Stimulated activated CD8-positive, alpha-beta memory T cell treated with anti-CD3 and anti-CD28 coated beads, Interleukin-7, amount 100 ng/mL, for 4 hours (primary cell): ENCODE measurements at places on chromosomes 13 and 19.

DNA sequence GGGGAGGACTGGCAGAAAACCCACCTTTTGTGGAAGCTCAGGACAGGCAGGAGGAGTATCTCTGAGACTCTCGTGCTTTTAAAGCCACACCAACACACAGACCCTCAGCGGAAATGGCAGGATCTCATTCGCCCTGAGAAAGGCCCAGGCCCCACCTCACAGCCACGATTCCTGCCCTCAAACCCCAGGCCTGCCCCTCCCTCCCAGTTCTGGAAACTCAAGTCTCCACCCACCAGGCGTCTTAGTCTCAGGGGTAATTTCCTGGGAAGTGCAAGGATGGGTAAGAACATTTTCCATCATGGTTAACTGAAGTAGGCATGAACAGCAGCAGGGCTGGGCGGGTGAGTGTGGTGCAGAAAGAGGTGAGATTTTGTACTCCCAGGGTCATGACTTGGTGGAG lies 8.0 kb upstream of the PDE4C start:
- DNase-seq = no peak

- no peak for DNase-seq
Observed at GRCh38 chr13:111130116-111130508, 15.0 kb downstream of the ARHGEF7 start.

GRCh38 chr13:82879921-82880320 lies 1002.4 kb downstream of the SLITRK1 start:
- DNase-seq = no peak

GRCh38 chr13:112968910-112969691 lies at the start of gene MCF2L:
MCF2L (plus strand) TSS chr13:112969214; CDS start chr13:112969380, 166 bp downstream.
- peak; percentile 25 for DNase-seq

DNA sequence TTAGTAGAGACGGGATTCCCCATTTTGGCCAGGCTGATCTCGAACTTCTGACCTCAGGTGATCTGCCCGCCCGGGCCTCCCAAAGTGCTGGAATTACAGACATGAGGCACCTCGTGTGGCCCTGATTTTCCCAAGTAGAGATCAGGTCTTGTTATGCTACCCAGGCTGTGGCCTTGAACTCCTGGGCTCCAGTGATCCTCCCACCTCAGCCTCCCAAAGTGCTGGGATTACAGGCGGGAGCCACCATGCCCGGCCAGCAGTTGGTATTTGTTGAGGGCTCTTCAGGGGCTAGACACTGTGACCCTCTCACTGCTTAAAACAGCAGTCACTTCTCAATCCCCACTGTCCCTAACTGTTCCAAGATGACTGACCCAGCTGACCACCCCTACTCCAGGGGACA lies 8.5 kb upstream of the ELAVL3 start:
- no peak for DNase-seq

DNA sequence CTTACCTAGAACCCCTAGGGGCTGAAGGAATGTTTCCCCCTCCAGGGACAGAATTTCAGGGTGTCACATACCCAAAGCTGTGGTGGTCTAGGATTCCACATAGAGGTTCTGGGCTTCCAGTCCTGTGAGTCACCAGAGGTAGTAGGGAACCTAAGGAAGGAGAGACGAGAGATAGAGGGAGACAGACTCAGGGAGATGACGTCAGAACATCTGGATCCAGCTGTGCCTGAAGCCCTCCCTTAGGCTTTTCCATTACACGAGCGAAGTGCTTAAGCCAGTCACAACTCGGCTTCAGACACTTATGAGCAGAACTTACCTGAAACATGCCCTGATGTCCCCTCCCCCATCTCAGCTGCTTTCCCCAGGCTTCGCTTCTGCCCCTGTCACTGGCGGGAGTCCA lies 11.8 kb upstream of the SELENOW start:
- no peak for DNase-seq

- no peak for DNase-seq
Observed at GRCh38 chr13:35723821-35724220, 247.3 kb upstream of the MAB21L1 start.

- DNase-seq = no peak
Observed at GRCh38 chr13:99057310-99057975, 79.6 kb upstream of the DOCK9 start.

DNA sequence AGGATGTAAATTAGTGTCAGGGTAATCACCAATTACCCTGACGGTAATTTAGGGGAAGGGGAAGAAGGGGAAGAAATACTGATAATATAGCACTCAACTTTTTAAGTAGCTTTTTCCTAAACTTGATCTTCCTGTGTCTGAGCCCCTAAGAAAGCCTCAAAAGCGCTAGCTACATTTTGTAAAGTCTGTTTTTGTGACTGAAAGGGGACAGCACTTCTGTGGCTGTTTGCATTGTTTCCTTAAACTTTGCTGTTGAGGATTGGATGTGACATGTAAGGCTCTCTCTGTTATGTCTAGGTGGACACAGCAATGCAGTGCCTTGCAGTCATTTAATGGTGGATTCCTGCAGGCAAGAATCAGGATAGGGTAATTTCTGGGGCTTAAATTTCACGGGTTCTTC lies 42.8 kb downstream of the SPATA13 start:
- no peak for DNase-seq

DNA sequence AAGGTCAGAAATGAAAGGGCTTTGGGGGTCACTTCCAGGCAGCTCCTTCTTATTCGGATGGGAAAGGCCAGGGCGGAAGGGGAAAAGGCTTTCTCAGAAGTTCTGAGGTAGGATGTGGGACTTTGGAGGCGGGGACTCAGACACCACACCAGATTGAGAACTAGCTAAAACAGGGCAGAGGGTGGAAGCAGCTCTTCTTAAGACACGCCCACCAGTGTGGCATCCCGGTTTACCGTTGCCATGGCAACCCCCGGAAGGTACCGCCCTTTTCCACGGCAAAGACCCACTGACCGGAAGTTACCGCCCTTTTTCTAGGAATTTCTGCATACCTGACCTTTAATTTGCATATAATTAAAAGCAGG lies 3.8 kb upstream of the LILRA5 start:
- DNase-seq = no peak

GRCh38 chr13:105982219-105982930 lies 553.1 kb downstream of the EFNB2 start:
- no peak for DNase-seq

DNA sequence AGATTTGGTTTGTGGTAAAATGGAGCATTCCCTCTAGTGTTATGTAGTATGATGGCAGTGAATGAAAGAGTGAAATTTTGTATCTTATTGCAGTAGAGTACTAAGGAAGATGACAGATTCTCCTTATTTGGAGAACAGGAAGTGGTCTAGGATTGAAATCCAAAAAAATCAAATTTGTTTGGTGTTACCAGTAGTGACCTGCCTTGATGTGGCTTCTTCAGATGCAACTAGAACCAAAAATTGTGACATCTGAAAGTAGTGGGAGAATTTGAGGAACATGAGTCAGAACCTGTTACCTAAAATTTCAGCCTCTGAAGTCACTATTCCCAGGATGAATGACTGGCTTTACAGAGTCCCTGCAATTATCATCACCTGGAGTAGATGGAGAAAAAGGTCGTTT lies 165.9 kb downstream of the KLF5 start:
- DNase-seq = no peak

DNA sequence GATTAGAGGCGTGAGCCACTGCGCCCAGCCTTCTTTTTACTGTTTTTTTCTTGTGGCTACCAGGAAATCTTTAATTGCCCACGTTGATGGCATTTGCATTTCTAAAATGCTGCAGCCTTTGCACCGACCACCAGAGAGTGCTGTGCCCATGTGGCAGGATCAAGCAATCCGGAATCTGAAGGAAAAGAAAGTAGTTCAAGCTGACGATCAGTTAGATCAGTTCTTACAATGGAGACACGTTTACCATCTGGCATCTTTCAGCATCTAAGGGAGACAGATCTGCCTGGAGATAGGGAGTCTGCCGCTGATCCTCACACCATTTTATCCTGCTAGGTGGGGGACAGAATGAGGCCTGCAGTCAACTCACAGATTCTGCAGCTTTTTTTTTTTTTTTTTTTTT lies 19.9 kb downstream of the TINCR start:
- DNase-seq = no peak

GRCh38 chr13:69999875-70000274 lies 107.8 kb upstream of the ATXN8OS start:
- DNase-seq = no peak

- DNase-seq = no peak
Observed at GRCh38 chr13:51355217-51355616, 15.7 kb downstream of the SERPINE3 start.

- DNase-seq = no peak
Observed at GRCh38 chr13:105341256-105341655, 1194.2 kb downstream of the EFNB2 start.

DNA sequence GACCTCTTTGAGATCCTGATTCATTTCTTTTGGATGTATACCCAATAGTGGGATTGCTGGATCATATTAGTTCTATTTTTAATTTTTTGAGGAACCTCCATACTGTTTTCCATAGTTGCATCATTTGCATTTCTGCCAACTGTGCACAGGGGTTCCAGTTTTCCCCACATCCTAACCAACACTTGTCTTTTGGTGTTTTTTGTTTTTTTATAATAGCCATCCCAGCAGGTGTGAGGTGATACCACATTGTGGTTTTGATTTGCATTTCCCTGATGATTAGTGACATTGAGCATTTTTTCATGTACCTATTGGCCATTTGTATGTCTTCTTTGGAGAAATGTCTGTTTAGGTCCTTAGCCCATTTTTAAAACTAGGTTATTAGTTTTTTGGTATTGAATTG lies 18.8 kb upstream of the GPR183 start:
- no peak for DNase-seq

GRCh38 chr19:49923055-49924003 lies 5.7 kb upstream of the ATF5 start:
- DNase-seq = no peak

GRCh38 chr13:87524775-87525174 lies 146.4 kb upstream of the SLITRK5 start:
- no peak for DNase-seq

- no peak for DNase-seq
Observed at GRCh38 chr19:51811344-51811743, 16.4 kb downstream of the FPR3 start.

GRCh38 chr19:30358821-30359580 lies 13.2 kb upstream of the ZNF536 start:
- no peak for DNase-seq

GRCh38 chr13:73167028-73167820 lies 108.4 kb downstream of the KLF5 start:
- DNase-seq = no peak

DNA sequence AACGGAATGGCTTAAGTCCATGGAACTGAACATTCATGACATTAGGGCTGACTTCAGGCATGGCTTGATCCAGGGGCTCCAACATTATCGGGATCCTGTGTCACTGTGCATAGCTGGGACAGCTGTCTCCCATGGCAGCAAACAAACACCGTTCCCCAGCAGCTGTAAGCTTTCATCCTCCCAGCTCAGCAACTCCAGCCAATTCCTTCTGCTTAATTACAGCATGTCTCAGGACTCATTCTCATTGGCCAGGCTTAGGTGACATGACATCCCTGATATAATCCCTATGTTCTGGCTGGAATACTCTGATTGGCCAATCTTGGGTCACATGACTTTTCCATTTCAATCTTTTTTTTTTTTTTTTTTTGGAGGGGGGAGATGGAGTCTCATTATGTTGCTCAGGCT lies 10.9 kb upstream of the TLE5 start:
- DNase-seq = no peak

GRCh38 chr19:47284324-47284899 lies 9.7 kb downstream of the INAFM1 start:
- peak; percentile 20 for DNase-seq

GRCh38 chr13:102779436-102780159 lies 6.0 kb upstream of the TEX30 start:
- DNase-seq = peak; percentile 28

- DNase-seq = no peak
Observed at GRCh38 chr13:21938636-21939035, 267.8 kb downstream of the FGF9 start.

- DNase-seq = no peak
Observed at GRCh38 chr13:30074431-30074830, 224.0 kb upstream of the UBL3 start.

GRCh38 chr19:14091813-14092462 lies 1.4 kb upstream of the SAMD1 start:
- no peak for DNase-seq

GRCh38 chr13:99822820-99823219 lies 148.7 kb downstream of the ZIC5 start:
- DNase-seq = no peak

- DNase-seq = no peak
Observed at GRCh38 chr13:100208626-100209025, 119.7 kb downstream of the PCCA start.

DNA sequence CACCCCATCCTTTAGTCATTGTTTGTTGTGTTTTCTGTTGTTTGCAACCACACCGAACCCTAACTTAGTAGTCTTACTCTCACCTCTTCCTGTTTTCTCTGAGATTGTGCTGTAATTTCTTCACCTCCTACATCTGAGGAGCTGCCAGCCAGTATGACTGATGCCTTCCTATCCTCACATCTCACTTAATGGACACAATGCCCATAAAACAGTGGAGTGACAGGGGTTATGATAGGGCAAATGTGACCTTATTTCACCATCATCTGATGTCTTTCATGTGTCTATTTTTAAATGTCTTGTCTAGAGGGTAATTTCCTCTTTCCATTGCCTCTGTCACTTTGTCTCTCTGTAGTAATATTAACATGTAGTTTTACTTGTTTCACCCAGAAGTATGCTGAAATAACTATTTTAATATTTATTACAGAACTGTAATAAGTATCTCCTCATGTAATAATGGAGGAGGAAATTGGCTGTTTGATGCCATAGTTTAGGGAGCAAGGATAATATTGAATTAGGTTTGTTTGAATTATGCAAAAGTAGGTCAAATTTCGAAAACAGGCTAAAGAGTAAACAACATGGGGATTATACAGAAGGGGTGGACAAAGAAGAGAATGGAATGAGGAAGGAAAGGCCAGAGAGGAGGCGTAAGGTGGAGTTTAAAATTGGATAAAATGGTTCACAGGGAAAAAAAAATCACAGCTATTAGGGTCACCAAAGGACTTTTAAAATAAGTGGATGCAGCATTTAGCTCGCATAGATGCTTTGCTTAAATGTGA lies 103.5 kb upstream of the SPRY2 start:
- DNase-seq = no peak

DNA sequence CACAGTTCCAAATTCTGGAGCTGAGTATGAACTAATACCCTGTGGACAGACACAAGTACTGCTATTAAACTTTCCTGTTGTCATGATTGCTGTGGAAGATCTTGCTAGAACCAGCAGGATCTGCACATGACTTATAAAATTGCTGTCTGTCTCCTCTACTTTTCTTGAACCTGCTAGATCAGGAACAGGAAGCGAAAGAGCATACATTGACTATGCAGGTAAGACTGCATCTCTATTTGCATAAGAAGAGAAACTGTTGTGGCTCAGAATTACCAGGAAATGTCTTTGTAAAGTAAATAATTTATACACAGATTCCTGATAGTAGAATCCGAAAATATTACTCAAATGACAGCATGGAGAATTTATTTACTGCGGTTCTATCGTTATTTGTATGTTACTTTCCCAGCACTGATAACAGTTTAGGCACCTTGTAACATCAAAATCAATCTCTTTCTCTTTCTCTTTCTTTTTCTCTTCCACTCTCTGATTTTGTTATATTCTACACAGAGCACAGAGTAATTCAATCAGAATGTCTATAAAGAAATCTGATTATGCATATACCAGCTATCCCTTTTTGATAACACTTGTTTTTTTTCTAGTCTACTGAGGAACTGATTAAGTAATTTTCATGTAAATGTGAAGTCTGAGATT lies 226.5 kb downstream of the MYO16 start:
- DNase-seq = no peak
